ENCODE measurements at places on chromosomes 6 and 20.

DNA sequence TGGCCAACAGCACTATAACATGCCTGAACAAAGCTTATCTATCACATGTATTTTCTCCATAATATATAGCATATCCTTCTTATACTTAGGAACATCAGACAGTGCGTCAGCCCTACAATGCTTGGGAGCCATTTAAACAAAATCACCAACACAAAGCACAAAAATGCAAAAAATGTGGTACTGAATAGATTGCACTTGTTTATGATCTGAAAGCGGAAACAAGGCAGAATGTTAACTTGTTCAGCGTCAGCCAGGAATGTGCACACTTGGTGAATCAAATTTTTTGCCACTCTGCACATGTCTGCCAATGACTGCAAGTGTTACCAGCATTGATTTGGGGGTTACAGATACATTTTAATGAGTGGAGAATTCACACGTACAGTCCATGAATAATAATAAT lies 14.8 kb downstream of the SLC35A1 start:
- DNase-seq: no peak

- no peak for DNase-seq
Observed at GRCh38 chr6:154440422-154441043, 70.0 kb downstream of the CNKSR3 start.

GRCh38 chr6:10964684-10965083 lies 77.8 kb downstream of the SYCP2L start:
- DNase-seq: no peak

DNA sequence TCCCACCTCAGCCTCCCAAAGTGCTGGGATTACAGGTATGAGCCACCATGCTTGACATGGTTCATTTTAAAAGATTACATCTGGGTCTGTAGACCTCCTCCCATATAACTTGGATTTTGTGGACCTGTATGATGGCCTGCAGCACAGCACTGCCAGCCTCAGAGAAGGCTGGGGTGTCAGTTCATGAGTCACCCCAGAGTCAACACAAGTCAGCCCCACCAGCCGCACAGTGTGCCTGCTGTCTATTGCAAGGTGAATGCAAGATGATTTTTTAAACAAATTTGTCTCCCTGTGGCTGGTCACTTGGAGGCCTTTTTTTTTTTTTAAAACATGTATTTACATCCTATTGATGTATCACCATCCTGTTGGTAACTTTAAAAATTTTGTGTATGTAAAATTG lies 76.7 kb downstream of the RREB1 start:
- DNase-seq: no peak

- no peak for DNase-seq
Observed at GRCh38 chr20:4490045-4490444, 231.7 kb upstream of the PRND start.

GRCh38 chr6:47103931-47104330 lies 61.8 kb upstream of the ADGRF1 start:
- no peak for DNase-seq

DNA sequence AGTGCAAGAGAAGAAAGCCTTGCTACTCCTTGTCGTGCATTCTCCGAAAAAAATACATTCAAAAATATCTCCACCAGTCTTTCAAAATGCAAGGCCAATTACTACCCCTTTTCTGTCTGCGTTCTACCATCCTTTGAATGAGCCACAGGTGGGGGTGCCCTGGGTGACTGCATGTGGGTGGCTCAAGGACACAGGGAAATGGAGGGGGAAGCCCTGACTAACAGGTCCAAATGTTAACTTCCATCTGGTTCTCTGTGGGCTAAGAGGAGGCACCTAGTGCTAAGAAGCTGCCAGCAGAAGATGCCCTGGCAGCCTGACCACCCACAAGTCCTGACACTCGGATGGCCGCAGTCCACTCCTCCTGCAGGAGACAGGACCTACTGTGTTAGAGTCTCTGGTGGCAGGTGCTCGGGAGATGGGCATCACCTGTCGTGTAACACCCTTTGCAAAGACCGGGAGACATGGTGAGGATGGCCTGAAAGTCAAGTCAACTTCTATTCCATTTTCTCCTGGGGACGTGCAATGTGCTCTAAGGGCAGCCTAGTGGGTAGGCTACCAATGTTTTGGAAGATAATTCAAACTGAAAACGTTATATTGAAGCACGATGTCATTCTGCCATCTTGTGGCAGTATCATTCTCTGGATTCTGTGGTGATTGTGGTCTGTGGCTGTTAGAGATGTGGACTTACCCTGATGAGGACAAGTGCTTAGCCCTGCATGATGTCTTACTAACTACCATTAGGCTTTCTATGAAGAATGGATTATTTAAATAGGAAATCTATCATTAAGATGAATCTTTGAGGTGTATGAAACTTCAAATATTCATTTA lies 27.4 kb upstream of the IGF2R start:
- DNase-seq: no peak

GRCh38 chr20:3710703-3711483 lies 1.5 kb downstream of the SIGLEC1 start:
- no peak for DNase-seq

DNA sequence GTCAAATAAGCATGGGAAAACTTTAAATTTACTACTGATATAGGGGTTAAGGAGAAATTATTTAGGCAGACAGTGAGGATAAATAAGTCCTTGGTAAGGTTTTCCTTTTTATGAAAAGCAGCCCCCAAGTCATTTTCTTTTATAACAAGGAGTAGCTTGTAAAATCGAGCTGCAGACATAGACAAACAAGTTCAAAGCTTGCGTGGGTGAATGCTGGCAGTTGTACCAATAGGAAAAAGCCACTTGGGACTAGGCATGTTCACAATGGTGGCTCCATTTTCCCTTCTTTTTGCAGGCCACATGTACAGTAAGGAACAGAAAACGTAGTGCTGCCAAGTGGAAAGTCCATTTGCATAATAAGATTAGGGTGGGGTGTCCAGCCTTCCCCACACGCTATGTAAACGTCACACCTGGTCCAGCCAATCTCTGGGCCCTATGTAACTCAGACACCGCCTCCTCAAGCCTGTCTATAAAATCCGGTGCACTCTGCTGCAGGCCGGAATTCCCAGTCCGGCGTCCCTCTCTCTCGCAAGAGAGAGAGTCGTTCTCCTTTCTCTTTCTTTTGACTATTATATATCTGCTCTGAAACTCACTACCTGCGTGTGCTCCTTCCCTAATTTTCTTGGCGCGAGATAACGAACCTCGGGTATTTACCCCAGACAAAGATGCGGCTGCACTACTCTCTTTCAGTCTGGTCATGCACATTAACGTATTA lies 217.1 kb upstream of the MAN1A1 start:
- DNase-seq: no peak

DNA sequence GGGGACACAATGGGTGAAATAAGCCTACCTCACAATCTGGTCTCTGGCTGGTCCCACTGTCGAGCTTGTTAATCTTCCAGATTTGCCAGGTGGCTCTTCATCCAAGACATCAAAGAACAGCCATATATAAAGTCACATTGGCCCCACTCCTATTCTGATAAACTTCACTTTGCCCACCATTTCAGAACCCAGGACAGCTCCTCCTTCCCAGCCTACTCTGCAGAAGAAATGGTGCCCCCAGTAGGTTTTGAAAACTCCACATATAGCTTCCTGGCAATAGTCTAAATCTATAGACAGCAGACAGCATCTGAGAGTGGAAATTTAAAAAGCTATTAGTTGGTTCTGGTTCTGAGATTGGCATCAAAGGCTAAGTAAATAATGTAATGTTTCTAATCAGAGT lies 143.1 kb upstream of the PCSK2 start:
- DNase-seq: no peak

- no peak for DNase-seq
Observed at GRCh38 chr6:30061858-30062458, 893 bp downstream of the POLR1H start.

DNA sequence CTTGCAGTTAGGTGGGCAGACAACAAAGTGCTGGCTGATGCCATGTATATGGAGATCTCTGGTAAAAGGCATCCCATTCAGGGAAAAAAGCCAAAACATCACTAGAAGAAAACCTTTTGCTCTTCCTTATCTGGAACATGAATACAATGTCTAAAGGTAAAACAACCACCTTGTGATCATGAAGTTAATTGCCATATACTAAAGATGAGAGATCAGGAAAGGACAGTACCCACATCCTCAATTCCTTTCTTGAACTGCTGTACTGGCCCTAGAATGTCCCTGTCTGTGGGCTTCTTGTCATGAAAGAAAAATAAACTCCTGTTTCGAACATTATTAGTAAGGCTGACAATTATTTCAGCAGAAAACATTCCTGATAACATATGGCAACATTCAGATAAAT lies 19.3 kb downstream of the DEK start:
- no peak for DNase-seq

DNA sequence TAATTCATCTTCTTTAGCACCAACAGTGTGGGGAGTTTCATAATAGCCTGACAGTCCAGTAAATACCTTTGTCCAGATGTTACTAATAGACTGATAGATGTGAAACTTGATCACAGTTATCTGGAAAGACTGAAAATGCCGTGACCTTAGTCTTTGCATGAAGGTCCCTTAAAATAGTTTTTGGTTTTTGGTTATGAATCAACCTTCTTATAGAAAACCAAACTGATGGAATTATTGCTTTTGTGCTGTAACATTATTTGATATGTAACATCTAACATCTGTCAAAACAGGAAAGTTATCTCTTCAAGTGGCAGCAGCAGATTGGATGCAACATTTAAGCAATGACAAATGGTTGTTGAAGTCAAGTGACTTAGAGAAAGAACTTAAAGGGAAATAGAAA lies 190.4 kb downstream of the DOK5 start:
- DNase-seq: no peak

DNA sequence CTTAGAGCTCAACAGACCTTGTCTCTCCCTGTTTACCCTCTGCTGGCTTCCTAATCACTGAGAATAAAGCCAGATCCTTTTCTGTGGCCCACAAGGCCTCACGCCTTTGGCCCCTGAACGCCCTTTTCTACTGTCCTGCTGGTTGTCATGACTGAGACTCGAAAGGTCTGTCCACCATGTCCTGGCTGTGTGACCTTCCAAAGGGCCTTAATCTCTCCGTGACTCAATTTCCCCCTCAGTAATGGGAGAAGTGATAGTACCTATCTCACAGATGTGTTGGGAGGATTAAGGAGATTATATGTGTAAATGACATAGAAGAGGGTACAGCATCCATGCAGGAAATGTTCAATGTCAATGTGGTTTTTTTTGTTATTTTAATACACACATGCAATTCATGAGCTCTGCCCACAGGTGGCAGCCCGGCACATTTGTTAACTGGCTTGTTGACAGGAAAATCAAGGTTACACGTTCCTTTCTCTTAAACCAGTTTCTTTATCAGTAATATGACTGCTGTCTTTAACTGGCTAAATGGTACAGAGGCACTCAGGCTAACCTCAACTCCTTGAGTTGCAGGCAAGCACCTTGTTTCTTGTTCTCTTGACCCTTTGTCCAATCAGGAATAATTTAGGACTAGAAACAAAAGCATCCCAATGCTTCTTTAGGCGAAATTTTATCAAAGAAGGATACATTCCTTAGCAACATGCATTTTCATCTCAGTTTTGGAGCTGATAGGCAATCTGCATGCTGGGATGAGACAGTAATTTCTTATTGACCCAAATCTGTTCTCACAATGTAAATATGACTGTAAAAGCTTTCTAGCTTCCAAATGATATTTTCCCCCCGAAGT lies 16.6 kb downstream of the SLC22A1 start:
- peak; percentile 31 for DNase-seq

GRCh38 chr6:33836806-33837469 lies 33.1 kb upstream of the MLN start:
- DNase-seq: no peak

DNA sequence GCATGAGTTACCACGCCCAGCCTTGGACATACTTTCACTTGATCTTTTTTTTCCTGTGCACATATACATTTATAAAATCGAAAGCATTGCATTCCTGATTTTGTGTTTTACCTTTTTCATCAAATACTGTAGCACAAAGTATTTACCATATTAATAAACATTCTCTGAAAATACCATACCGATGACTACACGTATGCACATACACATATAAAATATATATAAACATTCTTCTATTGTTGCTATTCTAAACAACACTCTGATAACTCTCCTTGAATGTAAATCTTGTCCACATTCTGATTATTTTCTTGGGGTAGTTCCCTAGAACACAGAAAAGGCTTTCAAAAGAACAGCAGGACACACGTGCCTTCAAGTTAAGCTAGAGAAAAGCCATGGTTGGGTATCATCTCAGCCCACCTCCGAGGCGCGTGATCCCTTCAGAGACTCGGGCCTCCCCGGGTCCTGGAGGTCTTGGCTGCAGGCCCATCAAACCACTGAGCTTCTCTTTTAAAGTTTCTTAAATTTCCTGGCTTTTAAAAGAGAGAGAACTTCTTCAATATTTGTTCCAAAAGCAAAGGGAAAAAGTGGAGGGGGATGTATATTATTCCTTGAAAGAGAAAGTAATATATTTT lies 198.1 kb downstream of the MYLK4 start:
- DNase-seq: no peak

DNA sequence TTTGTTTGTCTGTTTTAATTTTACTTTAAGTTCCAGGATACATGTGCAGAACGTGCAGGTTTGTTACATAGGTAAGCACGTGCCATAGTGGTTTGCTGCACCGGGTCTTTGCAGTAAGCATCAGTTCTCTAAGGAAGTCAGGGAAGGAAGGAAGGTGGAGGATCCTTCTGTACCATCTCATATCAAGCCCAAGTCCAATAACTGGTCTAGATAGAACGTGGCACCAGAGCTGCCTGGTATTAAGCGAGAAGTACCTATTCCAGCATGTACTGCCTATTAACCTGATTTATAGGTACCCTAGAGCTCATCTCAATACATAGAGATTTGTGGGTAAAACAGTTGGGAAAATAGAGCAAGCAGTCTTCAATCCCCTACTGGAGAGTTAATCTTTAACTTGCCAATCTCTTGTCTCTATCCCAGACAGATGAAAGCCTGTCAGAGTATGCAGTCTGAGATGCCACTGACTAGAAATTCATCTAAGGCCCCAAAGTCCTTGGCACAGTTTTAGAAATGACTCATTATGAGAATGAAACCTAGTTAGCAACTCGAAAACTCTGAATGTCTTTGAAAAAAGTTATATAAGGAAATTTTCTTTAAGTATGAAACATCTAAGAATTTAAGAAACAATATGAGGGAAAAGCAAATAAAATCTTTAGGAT lies 144.9 kb downstream of the TFAP2A start:
- no peak for DNase-seq

DNA sequence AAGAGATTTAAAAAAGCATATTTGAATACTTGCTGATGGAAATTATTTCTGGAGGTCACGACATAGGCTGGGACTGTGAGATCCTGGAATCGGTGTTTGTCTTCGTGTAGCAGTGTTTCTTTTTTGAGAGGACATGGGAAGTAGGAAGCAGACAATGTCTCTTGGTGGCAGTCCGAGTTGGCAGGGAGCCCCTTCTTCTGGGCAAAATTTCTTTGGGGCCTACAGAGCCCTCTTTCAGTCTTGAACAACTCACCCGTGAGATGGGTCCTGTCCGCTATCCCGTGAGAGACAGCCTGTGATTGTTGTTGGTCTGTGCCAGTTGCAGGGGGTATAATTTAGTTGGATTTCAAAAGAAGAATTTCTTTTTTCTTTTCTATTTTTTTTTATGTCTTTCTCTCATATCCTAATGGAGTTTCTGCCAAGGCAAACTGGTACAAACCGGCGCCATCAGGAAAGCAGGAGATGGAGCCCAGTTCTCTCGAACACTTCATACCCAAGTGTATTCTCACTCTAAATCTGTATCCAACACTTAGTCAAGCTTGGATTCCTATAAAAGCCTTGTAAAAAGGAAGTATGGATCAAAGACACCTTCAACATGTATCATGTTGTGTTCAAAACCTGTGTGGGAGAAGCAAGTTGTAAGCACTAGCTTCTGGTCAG lies 785.1 kb downstream of the MAFB start:
- no peak for DNase-seq

Measured in skeletal muscle cell (primary cell).